ENCODE measurements at places on chromosomes 5 and 9.

DNA sequence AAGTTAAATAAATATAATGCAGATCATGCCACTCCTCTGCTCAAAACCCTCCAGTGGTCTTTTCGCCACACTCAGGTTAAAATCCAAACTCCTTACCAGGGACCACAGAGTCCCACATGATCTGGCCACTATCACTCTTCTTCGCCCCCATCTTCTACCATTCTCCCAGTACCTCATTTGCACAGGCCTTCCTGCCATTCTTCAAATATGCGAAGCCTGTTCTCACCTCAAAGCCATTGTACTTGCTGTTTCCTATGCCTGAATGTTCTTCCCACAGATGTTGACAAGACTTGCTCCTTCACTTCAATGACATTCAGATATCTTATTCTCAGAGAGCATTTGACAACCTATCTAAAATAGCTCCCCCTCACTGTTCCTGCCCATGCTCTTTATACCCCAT lies 10.9 kb downstream of the TEX10 start:
- DNase-seq = no peak

GRCh38 chr5:125399885-125400284 lies 653.4 kb upstream of the ZNF608 start:
- DNase-seq = no peak

- no peak for DNase-seq
Observed at GRCh38 chr5:143244000-143244736, 159.3 kb downstream of the NR3C1 start.

DNA sequence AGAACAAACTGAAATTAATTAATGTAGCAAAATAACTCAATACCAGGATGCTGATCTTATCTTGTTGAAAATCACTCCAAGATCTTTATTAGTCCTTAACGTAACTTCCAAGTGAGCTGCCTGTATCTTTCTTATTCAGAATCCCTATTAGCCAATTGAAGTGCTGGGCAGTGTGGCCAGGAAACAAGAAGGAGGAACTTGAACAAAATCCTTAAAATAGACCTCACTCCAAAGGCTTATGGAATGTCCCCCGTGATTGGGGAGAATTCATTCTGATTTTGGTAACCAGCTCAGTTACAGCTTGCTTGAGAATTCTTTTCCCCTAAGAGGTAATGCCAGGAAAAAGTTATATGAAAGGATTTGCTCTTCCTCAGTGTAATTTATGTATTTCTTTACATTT lies 171.0 kb downstream of the DEPDC1B start:
- no peak for DNase-seq

DNA sequence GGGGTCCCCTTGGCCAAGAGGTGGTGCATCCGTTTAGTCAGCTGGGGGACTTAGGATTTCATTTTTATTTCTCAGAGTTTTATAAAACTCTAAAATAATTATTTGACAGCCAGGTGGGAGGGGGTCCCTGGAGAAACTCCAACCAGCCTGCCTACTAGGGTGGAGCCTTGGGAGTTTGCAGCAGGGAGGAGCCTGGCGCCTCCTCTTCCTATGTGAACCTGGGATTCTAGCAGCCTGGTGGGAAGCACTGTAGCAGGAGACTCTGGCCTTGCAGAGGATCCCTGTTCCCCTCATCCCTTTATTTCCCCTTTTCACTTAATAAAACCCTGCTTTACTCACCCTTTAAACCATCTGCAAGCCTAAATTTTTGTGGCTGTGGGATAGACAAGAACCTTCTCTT lies 50.8 kb downstream of the FXN start:
- no peak for DNase-seq

GRCh38 chr5:97119007-97119390 lies 23.4 kb downstream of the LIX1 start:
- no peak for DNase-seq

DNA sequence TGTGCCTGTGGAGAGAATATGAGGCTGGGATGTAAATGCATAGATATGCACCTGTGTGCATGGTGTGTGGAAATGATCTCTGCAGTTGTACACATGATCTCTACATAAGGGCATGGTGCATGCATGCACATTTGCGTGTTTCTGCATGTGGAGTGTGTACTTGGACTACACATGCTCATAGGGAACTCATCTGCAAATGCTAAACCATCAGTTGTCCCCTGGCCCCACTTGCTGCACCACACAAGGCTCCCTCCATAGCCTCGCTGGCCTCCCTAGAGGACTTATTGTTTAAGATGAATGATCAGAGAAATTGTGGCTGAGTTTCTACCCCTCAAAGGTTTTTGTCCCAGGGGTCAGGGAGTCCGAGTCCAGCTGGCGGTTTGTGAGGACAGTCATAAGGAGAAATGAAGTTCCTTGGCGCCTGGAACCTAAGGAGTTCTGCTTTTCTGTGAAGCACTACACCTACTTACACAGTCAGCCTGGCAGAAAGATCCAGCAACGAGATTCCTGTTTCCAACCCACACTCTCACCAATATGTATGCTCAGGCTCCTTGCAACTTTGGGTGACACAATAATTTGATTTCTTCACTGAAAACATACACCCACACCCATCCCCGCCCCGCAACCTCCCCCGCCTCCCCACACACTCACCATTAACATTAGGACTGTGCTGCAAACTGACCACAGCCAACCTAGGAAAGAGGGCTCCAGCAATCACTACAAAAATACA lies 79.9 kb upstream of the CPEB4 start:
- DNase-seq = no peak

- DNase-seq = peak; percentile 89
Observed at GRCh38 chr9:22008717-22009505, at the start of gene CDKN2B. Gene CDKN2B (minus strand): TSS chr9:22009305. CDS start chr9:22008953, 352 bp downstream.

DNA sequence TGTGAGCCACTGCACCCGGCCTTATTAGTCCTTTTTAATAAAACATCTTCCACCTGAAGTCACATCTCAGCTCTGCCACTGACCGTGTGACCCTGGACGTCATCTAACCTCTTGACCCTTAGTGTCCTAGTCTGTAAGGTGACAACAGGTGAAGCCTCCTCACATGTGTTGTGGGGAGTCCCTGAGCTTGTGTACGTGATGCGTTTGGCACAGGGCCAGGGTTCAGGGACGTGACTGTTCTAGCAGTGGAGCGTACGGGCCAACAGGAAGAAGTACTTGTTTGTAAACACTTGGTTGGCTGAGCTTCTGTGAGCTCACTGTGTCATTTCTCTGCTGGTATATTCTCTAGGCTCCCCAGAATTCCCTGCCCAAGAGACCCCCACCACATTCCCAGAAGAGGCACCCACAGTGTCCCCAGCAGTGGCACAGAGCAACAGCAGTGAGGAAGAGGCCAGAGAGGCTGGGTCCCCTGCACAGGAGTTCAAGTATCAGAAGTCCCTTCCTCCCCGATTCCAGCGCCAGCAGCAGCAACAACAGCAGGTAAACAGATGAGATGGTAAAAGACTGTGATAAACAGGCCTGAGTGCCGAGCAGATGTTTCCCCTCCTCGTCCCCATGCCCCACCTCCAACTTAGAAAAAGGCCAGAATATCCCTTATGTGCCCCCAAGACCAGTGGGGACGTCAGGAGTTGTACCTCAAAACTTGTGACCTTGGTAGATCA lies 35.3 kb upstream of the POMT1 start:
- DNase-seq = no peak

DNA sequence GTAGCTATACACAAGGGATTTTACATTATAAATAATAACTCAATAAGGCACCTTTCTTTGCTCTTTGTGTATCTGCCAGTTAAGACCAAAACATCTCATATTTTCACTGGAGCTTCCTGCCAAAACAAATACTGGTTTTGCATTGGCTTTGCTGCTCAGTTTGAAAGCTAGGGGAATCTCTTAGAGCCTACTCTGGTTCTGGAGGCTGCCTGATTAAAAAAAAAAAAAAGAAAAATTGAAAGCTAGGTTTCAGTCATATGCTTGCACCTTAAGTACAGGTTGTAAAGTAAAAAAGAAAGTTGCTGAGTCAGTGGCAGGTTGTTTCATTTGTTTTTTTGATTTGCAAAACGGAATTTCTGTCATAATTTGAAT lies 2.3 kb downstream of the DENND4C start:
- DNase-seq = no peak

GRCh38 chr5:98957307-98957706 lies 28.5 kb upstream of the CHD1 start:
- DNase-seq = no peak

All from frontal cortex (tissue), 4 donors.